ENCODE measurements at places on chromosomes 1 and 21.

DNA sequence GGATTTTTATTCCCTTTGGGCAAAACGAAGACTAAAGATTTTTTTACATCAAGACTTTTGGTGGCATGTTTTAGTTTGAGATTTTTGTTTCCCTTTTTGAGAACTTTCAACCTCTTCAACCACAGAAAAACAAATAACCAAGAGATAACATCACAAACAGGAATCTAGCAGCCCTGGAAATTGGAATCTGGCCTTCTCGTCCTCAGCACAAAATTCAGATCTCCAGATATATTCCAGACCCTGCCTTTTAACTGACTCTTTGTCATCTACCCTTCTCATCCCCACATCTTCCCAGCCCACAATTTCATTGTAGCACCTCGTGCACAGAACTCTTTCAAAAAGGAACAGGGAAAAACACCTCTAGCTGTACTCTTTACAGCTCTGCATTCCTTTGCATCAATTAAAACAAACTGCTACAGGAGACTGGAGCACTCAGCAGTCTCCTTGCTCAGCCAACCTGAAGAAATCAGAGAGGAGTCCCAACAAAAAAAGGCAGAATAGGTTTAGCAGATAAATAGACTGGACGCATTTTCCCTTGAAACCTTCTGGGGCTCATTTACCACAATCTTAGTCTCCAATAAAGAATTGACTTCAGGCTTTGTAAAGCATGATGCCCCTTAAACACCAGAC lies 251.0 kb downstream of the TTLL7 start:
- DNase-seq = no peak

DNA sequence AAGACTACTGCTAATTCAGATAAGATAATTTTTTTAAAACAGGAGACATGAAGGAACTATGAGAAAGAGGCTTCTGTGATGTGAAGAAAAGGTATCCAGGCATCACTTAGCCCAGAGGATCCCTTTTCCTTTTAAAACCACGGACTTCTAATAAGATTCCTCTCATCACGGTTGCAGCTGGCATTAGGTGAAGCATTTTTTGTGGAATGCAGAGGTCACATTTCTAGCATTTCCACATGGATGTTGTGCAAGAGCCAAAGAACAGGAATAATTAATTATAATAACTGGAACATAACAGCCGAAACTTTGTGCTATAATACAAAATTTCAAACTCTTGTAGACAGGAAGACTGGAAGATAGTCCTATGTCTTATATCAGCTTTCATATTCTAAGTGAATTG lies 27.6 kb downstream of the CYP2J2 start:
- no peak for DNase-seq

- DNase-seq = no peak
Measured at GRCh38 chr1:211630236-211631081, 45.0 kb downstream of the NEK2 start.

DNA sequence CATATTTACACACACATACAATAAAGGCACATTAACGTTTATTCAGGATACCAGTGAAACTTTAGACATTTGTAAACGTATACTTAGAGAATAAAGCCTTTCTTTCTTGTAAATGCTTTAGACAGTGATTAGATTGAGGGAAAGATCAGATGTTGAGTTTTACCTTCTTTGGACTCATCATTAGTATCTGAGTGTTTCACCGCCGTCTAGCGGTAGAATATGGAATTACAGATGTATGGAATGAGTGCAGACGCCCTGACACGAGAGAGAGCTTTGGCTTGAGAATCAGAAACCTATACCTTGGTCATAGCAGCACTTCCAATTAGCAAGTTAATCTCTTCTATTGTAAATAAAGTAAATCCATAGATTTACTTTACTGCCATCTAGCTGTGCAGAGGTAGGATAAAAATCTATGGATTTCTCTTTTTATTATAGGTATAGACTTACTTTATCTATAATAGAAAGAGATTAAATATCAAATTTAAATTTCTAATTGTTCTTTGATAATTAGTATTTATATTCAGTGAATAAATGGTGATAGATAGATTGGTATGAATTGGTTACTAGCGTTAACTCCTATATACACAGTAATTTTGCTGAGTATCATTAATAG lies 12.6 kb downstream of the FLG2 start:
- DNase-seq = peak; percentile 56

- peak; percentile 21 for DNase-seq
Measured at GRCh38 chr1:98903261-98903660, 101.4 kb downstream of the PLPPR5 start.

DNA sequence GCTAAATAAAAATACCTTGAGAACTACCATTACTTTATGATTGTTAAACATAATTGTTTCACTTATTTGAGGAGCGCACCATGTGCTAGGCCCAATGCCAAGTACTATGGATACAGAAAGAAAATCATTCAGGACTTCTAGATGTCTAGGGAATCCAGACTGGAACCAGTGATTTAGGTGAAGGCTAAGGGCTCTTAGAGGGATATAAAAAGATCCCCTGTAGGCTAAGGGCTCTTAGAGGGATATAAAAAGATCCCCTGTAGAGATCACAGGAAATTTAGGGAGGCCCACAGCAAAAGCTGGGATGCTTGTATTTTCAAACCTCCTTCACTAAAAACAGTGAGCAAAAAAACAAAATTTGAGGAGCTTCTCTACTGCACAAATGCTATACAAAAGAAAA lies 6.7 kb downstream of the TOR1AIP2 start:
- no peak for DNase-seq

GRCh38 chr1:19462781-19463503 lies 22.4 kb downstream of the CAPZB start:
- no peak for DNase-seq

GRCh38 chr1:235865565-235866204 lies 1.0 kb downstream of the LYST start:
- DNase-seq = no peak

DNA sequence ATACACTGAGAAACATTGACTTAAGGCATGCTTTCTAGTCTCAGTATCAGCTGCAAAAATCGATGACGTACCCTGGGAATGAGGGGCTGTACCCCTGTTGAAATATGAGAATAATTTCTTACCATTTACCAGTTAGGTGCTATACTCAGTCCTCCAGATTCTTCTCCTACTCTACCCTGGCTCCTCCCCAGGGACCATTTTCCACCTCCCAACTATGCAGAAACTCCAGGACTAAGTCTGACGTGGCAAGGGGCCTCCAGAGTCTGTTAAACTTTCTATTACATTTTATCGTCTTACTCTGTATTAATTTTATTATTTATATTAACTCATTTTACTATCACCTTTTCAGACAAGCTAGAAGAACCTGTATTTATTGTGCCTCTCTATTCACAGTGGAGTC lies 124.3 kb downstream of the CYYR1 start:
- no peak for DNase-seq

Measured in LoVo (cell line).